Effector memory CD4-positive, alpha-beta T cell (primary cell): ENCODE measurements at places on chromosomes 3 and 15.

- no peak for DNase-seq
Observed at GRCh38 chr3:156888576-156888975, 62.4 kb downstream of the LEKR1 start.

- no peak for DNase-seq
Observed at GRCh38 chr3:151169262-151169947, 33.6 kb downstream of the GPR171 start.

DNA sequence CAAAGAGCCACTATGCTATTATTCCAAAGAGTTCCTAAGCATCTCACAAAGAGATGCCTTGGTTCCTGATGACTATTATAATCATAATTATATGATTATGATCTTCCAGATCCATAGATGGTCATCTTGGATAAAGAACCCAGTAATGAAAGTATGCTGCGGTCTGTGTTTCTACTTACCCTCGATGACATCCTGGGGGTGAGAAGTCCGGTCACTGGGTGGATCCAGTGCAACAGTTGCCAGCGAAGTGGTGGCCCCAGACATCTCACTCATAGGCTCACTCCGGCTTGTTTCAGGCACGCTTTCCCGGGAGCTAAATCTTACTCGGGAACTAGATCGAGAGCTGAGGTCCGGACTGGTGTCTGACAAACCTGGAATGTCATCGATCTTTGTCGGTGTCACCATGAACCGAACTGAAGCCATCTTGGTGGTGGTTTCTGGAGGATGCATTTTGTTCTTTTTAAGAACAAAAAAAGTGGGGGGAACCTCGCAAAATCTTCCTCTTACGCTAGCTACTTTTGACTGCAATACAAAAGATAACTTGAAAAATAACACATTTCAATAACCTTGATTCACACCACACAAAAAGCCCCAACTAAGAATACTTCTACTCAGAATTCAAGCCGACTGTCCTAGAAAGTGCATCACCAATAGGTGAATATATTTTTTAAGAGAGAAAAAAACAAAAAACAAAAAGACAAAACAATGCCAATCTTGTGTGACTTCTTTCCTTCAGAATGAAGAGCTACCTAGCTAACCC, 1.2 kb downstream of the SLC12A6 start:
- no peak for DNase-seq

- DNase-seq = no peak
Observed at GRCh38 chr3:69326855-69327300, 59.0 kb downstream of the FRMD4B start.
